ENCODE measurements at places on chromosomes 4 and X. TPM values are rescaled to one million over a fixed set of nuclear protein-coding genes. Genes with fewer than 3 reads are reported as not detected.

Gene SMIM10
- 6.8 TPM for total RNA-seq

Gene PPA2
- 62.5 TPM for total RNA-seq

Gene ARHGAP6
- 9.9 TPM for total RNA-seq

Gene NSG1
- total RNA-seq, result 0.26 TPM

Gene MAGEB17
- not detected for total RNA-seq

Gene MYOZ2
- total RNA-seq, result 3.9 TPM

Gene DCLK2
- total RNA-seq, result 3.8 TPM

Gene MAGEA12
- total RNA-seq, result not detected

Gene MMRN1
- total RNA-seq, result 11.1 TPM

Gene CXorf49
- total RNA-seq, result not detected

Gene GAGE1
- not detected for total RNA-seq

Gene PHOX2B
- not detected for total RNA-seq

Gene BTK
- not detected for total RNA-seq

Gene KLKB1
- total RNA-seq, result 0.26 TPM

Gene P2RY4
- not detected for total RNA-seq

Gene MTTP
- total RNA-seq, result 0.13 TPM

Gene ITM2A
- total RNA-seq, result 0.13 TPM

Gene SPP1
- total RNA-seq, result not detected

Gene RNF150
- total RNA-seq, result 0.13 TPM

Gene LAS1L
- total RNA-seq, result 26.4 TPM

Gene SPANXD
- not detected for total RNA-seq

Gene CXCL8
- total RNA-seq, result 2.1 TPM

Gene SOD3
- total RNA-seq, result 136 TPM

Gene GAB3
- total RNA-seq, result 4.1 TPM

Gene CCKAR
- total RNA-seq, result 0.13 TPM

Gene EPGN
- 7.7 TPM for total RNA-seq

Gene KIAA1210
- total RNA-seq, result not detected

Gene MORF4L2
- total RNA-seq, result 555 TPM

Gene PTCHD1
- 0.31 TPM for total RNA-seq
